ENCODE measurements at places on chromosomes 5 and 9. TPM values are rescaled to one million over a fixed set of nuclear protein-coding genes. Genes with fewer than 3 reads are reported as not detected.

- H3K27ac ChIP-seq: no peak overlapping the region
- peaks cover 9% of the 10 kb centered on the region for H3K36me3 ChIP-seq
- no peak for DNase-seq
These were observed 30.0 kb upstream of the GPR21 start for GRCh38 chr9:123003466-123003865.

- no peak overlapping the region for H3K4me3 ChIP-seq
- no peaks in the 10 kb centered on the region for H3K27me3 ChIP-seq
- no peak for DNase-seq
- H3K36me3 ChIP-seq: no peaks in the 10 kb centered on the region
These were observed 132.0 kb upstream of the GRIA1 start for GRCh38 chr5:153358315-153358976.

GRCh38 chr9:118929287-118929686 lies 439.9 kb downstream of the BRINP1 start:
- DNase-seq: no peak
- H3K4me3 ChIP-seq: no peak overlapping the region
- H3K27ac ChIP-seq: no peak overlapping the region
- H3K4me1 ChIP-seq: no peaks in the 10 kb centered on the region
- no peaks in the 10 kb centered on the region for H3K27me3 ChIP-seq
- no peaks in the 10 kb centered on the region for H3K36me3 ChIP-seq

The CCL19 gene
- 5.2 TPM for total RNA-seq

- no peaks in the 10 kb centered on the region for H3K27me3 ChIP-seq
- no peak overlapping the region for H3K4me3 ChIP-seq
- DNase-seq: no peak
- H3K27ac ChIP-seq: no peak overlapping the region
- H3K4me1 ChIP-seq: no peaks in the 10 kb centered on the region
- no peaks in the 10 kb centered on the region for H3K36me3 ChIP-seq
These were observed 427.6 kb upstream of the WWC1 start for GRCh38 chr5:167863883-167864282.

DNA sequence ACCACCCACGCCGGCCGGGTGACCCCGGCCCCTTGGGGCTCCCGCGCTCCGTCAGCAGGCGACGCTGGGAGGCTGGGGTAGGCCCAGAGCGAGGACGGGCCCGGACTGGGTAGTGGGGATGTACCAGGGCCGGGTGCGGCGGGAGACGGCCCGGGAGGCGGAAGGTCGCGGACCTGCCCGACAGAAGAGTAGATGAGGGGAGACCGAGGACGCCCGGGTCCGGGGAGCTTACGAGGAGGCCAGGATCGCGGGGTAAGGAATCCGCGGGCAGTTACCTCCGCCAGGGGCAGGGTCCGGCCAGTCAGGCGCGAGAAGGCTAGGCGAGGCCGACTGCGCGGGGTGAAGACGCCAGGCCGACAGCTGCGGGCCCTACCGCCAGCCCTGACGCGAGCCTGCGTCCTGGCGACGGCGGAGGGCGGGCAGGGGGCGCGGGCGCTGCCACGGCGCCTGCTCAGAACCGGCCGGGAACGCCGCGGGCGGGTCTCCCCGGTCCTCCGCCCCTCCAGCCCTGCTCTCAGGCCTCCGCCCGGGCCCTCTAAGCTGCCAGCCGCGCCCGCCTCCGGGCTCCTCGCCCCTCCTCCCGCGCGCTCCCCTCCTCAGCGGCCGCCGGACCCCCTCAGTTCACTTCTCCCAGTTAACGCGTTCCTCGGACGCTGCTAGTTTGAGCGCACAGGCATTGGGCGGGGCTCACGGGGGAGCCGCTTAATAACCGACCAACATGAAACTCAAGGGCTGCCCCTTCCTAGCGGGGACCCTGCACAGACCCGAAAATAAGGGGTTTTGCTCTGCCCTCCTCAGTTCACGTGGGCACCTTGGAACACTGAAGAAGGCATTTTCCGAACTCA lies at the start of gene CPLANE1:
Gene CPLANE1 (minus strand): TSS at position 407 of the 845 bp plus-strand sequence. CDS start 1,678 bp downstream, outside the sequence.
- H3K27me3 ChIP-seq: no peaks in the 10 kb centered on the region
- H3K27ac ChIP-seq: peak within 1 kb of the TSS; percentile 93
- peaks cover 29% of the 10 kb centered on the region for H3K4me1 ChIP-seq
- no peaks in the 10 kb centered on the region for H3K36me3 ChIP-seq
- peak within 1 kb of the TSS; percentile 74 for H3K4me3 ChIP-seq
- peak; percentile 96 for DNase-seq

GRCh38 chr5:114448481-114448880 lies 86.6 kb downstream of the KCNN2 start:
- H3K27ac ChIP-seq: no peak overlapping the region
- H3K27me3 ChIP-seq: no peaks in the 10 kb centered on the region
- H3K4me3 ChIP-seq: no peak overlapping the region
- no peaks in the 10 kb centered on the region for H3K36me3 ChIP-seq
- no peak for DNase-seq

GRCh38 chr5:126044111-126044668 lies 379.0 kb upstream of the GRAMD2B start:
- H3K27me3 ChIP-seq: no peaks in the 10 kb centered on the region
- no peaks in the 10 kb centered on the region for H3K36me3 ChIP-seq
- DNase-seq: no peak
- H3K4me1 ChIP-seq: no peaks in the 10 kb centered on the region
- no peak overlapping the region for H3K4me3 ChIP-seq
- H3K27ac ChIP-seq: no peak overlapping the region

The NUP155 gene
- 16.6 TPM for total RNA-seq

- no peaks in the 10 kb centered on the region for H3K36me3 ChIP-seq
- H3K27me3 ChIP-seq: no peaks in the 10 kb centered on the region
- H3K4me3 ChIP-seq: no peak overlapping the region
- no peaks in the 10 kb centered on the region for H3K4me1 ChIP-seq
These were observed 16.9 kb downstream of the RAD1 start for GRCh38 chr5:34898258-34898895.

The GRM6 gene
- total RNA-seq: not detected

The CDKN2B gene
- total RNA-seq: 90.6 TPM

DNA sequence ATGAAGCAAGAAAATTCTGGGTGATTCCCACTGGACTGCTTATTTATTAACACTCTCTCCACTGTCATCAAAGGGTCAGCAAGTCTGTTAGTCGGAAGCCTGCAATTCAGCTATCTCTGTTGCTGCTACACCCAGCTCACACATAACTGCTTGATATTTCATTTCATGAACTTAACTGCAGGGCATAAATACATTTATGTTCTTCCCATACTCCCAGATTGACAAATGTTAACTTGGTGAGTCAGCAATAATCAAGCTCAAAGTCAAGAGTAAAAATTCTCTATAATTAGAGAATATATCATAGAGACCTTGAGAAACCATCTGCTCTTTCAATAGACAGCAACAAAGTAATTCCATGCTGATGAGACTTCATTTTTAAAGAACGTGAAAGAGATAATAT lies 198.8 kb downstream of the ADAMTS12 start:
- no peaks in the 10 kb centered on the region for H3K27me3 ChIP-seq
- H3K36me3 ChIP-seq: no peaks in the 10 kb centered on the region
- H3K27ac ChIP-seq: no peak overlapping the region
- no peak overlapping the region for H3K4me3 ChIP-seq

The ADAM19 gene
- total RNA-seq: 17.0 TPM

- no peak for DNase-seq
- no peaks in the 10 kb centered on the region for H3K4me1 ChIP-seq
- no peaks in the 10 kb centered on the region for H3K27me3 ChIP-seq
- no peak overlapping the region for H3K4me3 ChIP-seq
- H3K27ac ChIP-seq: no peak overlapping the region
These were observed 816.5 kb downstream of the EFNA5 start for GRCh38 chr5:106854105-106854687.

The FOXD4L3 gene
- 0.33 TPM for total RNA-seq

DNA sequence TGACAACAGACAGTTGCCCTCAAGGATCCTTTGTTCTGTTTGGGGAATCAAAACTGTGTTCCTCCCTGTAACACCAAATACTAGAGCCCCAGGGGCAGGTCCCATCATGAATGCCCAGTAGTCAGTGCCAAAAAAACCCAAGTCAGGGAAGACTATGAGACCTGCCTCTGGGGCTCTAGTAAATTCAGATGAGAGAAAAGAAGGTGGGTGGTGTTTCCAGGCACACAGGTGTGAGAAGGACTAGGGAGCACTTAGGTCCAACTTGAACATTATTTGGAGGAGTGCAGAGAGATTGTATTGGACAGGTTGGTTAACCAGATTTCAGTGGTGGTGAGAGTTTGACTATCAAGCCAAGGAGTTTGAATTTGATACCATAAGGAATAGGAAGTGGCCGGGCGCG lies 52.0 kb downstream of the SLC22A5 start:
- no peak for DNase-seq
- no peaks in the 10 kb centered on the region for H3K36me3 ChIP-seq
- no peaks in the 10 kb centered on the region for H3K27me3 ChIP-seq
- H3K4me1 ChIP-seq: peaks cover 91% of the 10 kb centered on the region
- H3K27ac ChIP-seq: peak overlapping the region; percentile 100
- H3K4me3 ChIP-seq: no peak overlapping the region

- H3K36me3 ChIP-seq: no peaks in the 10 kb centered on the region
- peaks cover 40% of the 10 kb centered on the region for H3K4me1 ChIP-seq
- no peak overlapping the region for H3K27ac ChIP-seq
- no peak overlapping the region for H3K4me3 ChIP-seq
- no peaks in the 10 kb centered on the region for H3K27me3 ChIP-seq
These were observed 4.1 kb downstream of the PTGS1 start for GRCh38 chr9:122374885-122375420.

DNA sequence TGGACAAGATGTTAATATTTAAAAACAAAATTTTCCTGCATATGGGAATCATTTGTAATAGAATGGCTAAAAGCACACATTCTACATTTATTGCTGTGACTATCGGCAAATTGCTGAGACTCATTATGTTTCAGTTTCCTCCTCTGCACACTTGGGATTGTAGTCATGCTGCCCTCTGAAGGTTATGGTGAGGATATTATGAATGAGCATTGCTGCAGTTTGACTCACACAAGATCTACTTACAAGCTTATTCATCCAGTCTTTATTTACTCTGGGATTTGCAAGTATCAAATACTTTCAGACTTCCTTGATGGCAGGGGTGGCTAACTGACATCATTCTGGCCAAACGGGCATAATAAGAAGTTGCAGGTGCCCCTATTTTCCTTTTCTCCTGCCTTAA lies 9.5 kb upstream of the NFIL3 start:
- DNase-seq: no peak
- H3K4me3 ChIP-seq: no peak overlapping the region
- peaks cover 11% of the 10 kb centered on the region for H3K4me1 ChIP-seq
- H3K36me3 ChIP-seq: no peaks in the 10 kb centered on the region
- no peak overlapping the region for H3K27ac ChIP-seq

Measured in upper lobe of left lung (tissue), 6 donors.